ENCODE measurements at places on chromosomes 13 and 19.

GRCh38 chr19:58538257-58539168 is 5.4 kb upstream of the TRIM28 start:
- no peak for DNase-seq

- DNase-seq, result no peak
Measured at GRCh38 chr13:96200810-96201209, 110.9 kb downstream of the HS6ST3 start.

DNA sequence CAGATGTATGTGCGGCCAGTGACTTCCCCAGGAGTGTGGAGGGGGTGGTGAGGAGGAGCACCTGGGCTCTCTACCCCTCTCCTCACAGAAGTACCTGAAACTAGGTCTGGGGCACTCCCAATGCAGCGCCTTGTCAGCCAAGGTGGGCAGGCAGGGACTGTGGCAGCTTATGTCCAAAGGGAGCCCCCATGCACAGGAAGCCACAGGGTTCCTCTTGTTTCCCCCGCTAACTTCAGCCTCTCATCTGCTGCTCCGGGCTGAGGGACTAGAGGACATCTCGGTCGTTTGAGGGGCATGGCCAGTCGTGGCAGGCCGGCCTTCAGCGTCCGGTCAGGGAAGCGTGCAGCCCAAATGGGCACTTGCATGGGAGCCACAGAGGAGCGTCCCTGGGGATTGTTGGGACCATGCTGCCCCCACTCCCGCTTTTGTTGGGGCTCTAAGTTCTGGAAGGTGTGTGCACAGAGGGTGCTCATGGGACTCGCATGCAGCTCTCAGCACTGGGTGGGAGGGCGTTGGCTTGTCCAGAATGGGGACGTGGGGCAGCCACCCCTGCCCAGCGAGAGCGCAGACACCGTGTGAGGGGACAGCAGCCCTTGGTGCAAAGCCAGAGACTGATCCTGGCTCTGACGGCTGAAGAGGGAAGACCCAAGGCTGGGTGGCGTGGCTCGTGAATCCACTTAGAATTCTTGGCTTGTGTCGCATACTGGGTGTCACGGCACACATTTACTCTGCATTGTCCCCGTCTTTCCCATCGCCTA is 16.6 kb upstream of the NPAS1 start:
- no peak for DNase-seq

DNA sequence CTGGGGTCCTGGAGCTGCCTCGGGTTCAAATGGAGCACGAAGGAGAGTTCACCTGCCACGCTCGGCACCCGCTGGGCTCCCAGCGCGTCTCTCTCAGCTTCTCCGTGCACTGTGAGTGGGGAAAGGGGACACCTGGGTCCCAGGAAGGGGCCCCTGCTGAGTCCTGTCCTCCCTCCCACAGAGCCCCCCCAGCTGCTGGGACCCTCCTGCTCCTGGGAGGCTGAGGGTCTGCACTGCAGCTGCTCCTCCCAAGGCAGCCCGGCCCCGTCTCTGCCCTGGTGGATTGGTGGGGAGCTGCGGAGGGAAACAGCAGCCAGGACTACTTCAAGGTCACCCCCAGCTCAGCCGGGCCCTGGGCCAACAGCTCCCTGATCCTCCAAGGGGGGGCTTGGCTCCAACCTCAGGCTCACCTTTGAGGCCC is 11.0 kb upstream of the SIGLEC11 start:
- no peak for DNase-seq

- no peak for DNase-seq
Measured at GRCh38 chr13:52432456-52432855, 18.0 kb downstream of the VPS36 start.

All from activated gamma-delta T cell (primary cell).